ENCODE measurements at places on chromosomes 4 and X.

- DNase-seq: no peak
Observed at GRCh38 chrX:47573341-47574075, 8.7 kb upstream of the TIMP1 start.

DNA sequence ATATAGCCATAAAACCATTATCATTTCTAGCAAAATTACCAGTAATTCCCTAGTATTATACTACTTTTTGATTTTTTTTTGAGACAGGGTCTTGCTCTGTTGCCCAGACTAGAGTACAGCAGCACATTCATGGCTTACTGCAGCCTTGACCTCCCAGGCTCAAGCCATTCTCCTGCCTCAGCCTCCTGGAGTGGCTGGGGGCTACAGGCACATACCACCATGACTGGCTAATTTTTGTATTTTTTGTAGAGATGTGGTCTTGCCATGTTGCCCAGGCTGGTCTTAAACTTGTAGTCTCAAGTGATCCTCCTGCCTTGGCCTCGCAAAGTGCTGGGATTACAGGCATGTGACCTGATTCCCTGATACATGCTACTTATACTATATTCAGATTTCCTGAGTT is 13.7 kb downstream of the N4BP2 start:
- DNase-seq: no peak

DNA sequence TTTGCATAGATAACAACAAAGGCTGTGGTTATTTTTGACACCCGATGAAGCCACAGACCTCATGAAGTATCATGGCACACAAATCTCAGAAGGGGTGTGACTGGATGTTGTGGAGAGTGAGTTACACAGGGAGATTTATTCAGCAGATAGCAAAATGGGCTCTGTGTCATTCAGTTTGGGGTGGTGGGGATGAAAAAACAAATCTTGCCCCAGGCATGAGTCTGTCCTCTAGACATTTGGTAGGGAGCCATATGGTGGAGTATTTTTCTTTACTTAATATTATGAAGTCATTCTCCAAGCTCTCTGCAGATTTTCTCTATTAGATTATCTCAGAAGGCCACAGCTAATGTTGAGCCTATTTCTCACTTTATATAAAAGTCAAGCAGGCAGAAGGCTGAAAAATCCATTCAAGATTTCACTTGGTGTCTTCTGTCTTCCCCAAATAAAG is 277.1 kb upstream of the TENM3 start:
- DNase-seq: no peak

DNA sequence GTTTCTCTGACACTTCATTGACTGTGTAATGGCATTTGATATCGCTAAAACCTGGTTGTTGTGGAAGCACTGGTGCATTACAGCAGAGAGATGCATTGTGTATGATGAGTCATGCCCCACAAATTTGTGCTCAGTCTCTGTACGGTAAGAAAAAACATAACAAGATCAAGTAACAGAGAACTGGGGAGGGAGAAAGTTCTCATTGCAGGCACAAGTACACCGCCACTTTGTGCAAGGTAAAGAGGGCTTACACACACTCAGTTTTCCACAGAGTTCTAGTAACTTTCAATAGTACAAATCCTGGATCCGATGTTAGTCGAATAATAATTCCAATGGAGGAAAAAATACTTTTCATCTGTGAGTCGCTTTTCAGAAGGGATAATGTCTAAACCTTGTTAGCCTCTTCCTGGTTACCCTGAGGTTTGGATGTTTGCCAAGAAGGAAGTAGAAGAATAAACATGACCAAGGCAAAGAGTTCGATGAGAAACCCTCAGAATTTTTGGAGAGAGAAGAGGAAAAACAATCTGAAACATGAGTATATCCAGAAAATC is 512.5 kb upstream of the SLIT2 start:
- DNase-seq: no peak

- no peak for DNase-seq
Observed at GRCh38 chrX:118370921-118371624, 25.2 kb downstream of the WDR44 start.

- DNase-seq: no peak
Observed at GRCh38 chrX:28910487-28910886, 323.2 kb downstream of the IL1RAPL1 start.

- no peak for DNase-seq
Observed at GRCh38 chr4:61520681-61521160, 320.6 kb downstream of the ADGRL3 start.

- DNase-seq: no peak
Observed at GRCh38 chr4:24611575-24611974, 27.2 kb upstream of the DHX15 start.

DNA sequence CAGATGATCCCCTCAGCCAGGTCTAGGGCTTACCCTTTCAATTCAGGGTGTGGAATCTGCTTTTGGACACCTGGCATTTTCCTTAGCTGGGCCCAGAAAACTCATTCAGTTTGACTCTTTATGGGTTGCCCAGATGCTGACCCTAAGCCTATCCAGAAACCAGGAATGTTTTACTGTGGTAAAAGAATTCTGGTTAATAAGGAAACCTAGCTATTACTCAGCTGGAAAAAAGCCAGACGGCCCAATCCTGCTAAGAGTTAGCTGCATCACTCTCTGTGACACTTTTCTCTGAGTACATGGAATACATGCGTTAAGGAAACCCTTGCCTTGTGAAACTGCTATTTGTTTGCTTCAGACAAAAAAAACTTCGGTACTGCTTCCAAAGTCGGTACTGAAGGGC is 28.0 kb downstream of the ING2 start:
- no peak for DNase-seq

DNA sequence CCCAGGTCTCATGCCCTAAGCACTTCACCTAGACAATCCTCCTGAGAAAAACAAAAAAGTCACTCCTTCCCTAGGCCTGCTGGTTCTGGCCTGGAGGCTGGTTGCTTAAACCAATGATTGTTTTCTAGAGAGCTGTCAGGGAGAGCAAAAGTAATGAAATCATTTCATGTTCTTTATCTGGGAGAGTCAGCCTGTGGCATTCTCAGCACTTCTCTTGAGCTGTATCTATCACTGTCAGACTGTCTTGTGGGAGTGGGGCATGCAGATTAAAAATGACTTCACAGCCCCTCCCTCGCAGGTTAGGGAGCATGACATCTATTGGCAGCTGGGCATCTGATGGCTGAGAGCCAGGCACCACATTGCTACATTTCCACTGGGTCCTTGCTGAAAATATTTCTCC is 20.4 kb upstream of the TMEM154 start:
- no peak for DNase-seq

DNA sequence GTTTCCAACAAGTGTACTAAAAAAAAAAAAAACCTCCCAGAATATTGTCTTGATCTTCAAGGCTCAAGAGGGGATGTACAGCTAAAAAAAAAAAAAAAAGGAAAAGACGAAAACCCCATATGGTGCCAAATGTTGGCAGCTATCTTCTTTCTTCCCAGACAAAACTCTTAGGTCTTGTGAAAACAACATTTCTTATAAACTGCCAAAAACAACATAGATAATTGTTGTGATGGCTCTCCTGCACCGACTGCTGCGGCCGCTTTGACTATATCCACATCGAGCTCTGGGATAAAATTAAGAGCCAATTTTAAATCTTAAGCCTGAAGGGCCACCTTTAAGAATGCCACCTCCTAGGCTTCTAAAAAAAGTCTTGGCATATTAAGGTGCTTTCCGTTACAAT is 23.5 kb downstream of the PDGFC start:
- DNase-seq: no peak

DNA sequence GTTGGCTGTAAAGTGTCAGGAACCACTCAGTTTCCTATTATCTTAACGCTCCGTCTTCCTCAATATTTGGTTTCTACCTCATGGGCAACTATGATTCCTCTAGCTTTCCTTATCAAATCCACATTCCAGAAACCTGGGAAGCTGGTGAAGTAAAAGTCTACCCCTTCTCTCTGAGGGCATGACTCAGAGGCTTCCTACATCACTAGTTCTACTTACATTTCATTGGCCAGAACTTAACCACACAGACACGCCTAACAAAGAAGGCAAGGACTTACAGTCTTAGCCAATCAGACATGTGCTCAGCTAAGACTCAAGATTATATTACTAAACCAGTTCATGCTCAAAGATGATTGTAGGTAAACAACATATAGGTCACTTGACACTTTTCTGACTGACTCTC is 30.4 kb downstream of the COX7B2 start:
- no peak for DNase-seq

DNA sequence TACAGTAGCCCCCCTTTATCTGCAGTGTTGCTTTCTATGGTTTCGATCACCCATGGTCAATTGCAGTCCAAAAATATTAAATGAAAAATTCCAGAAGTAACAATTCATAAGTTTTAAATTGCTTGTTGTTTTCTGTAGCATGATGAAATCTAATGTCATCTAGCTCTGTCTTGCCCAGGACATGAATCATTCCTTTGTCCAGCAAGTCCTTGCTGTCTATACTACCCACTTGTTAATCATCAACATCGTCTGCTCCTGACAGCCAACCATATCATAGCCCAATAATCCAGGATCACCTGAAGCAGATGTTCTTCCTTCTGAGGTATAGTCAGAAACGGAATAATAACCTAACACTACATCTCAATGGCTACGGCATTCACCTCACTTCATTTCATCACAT is 79.8 kb downstream of the ADAMTS3 start:
- no peak for DNase-seq

DNA sequence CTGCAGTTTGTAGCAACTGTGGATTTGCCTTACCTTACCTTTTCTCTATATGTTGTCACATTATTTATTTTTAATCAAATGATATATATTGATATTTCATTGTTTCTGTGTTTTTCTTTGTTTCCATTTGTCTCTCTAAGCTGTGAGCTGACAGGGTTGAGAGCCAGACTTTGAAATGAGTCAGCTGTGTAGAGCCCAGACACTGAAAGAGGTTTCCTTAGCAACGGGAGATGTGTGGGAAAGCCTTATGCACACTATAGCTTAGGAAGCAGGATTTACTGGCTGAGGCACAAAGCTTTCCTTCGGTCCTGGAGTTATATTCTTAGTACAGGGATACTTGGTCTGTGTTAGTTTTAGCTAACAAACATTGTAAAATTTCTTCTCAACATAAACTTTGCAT is 192.2 kb downstream of the FGF13 start:
- DNase-seq: no peak

GRCh38 chrX:39900777-39901170 is 197.0 kb downstream of the BCOR start:
- DNase-seq: no peak

- no peak for DNase-seq
Observed at GRCh38 chr4:95445251-95445650, 103.5 kb downstream of the UNC5C start.

- no peak for DNase-seq
Observed at GRCh38 chr4:187827631-187828030, 167.9 kb upstream of the ZFP42 start.

DNA sequence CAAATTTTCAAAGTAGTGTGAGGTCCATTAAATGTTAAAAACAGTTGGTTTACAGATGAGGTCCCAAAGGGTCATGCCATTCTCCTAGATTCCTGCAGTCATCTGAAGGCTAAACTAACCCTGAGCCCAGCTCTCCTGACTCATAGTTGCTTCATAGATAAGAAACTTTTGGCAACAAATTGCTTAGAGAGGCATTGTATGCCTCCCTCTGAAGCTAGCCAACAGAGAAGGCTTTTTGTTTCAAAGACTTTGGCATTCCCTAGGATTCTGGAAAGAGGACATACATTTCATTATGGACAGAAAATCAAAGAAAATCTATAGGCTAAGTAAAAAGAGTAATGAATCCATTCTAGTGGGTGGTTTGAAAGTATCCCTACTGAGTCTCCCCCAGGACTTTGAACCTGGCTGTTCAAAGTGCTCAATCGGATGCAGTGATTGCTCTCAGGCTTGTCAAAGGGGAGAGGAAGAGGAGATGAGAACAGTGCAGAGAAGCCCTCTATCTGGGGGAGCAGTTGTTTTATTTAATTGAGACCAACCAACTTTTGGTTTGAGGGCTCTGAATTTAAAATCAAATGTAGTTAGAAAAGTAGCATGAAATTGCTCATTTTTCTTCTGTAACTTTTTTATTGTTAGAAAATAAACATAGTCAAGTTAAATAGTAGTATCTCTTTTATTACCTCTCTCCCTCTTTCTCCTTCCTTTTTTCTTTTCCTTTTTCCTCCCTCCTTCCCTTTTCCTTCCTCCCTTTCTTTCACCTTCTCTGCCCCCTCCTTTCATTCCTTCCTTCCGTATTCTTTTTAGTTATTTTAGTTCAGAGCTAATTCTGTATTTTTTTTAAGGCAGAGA is 72.3 kb upstream of the ZNF518B start:
- no peak for DNase-seq

DNA sequence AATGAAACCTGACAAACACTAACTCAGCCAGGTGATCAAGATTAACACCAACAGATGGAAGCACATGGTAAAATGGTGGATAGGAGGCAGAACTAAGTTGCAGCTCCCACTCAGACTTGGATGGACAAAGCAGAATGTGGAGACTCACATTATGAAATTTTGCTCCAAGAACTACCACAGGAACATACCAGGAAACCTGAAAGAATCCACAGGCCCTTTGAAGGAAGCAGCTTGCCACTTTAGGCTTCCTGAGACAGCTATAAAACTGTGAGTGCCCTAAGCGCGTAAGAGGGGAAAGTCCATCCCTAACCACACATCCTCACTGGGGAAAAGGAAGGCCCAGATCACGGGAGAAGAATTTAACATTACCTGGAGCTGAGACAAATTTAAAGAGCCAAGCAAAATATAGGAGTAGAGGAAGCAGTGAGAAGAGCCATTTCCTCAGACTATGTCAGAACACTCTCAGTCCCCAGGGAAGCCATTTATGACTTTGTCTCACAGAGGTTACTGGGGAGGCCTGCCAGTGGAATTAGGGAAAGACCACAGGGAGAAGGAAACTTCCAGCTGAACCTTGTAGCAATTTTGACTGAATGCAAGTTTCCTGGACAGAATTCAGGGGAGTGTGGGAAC is 224.5 kb downstream of the TEX13C start:
- DNase-seq: no peak
